ENCODE measurements at places on chromosomes 6 and 20. TPM values are rescaled to one million over a fixed set of nuclear protein-coding genes. Genes with fewer than 3 reads are reported as not detected.

- no peak for DNase-seq
- H3K4me3 ChIP-seq: no peak overlapping the region
- H3K27ac ChIP-seq: no peak overlapping the region
Measured at GRCh38 chr6:7637533-7637932, 47.5 kb downstream of the SNRNP48 start.

DNA sequence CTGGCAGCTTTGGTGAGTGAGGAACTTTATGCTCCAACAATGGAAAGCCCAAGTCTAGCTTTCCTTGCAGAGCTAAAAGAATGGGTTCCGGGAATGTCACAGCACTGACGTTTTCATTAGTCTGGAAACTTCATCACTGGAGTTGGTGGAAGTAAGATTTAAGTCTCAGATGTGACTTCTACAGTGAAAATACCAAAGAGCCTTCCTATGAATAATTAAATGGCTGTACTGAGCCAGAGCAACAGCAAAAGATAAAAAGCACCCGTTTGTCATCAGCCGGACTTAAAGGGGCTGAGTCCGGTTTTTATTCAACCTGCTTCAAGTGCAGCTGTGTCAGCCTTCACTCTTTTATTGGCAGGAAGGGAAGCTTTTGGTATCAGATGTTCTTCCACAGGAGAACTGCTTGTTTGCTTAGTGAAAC lies 46.5 kb upstream of the SHLD1 start:
- DNase-seq: no peak
- H3K4me1 ChIP-seq: no peaks in the 10 kb centered on the region
- H3K36me3 ChIP-seq: no peaks in the 10 kb centered on the region
- no peak overlapping the region for H3K4me3 ChIP-seq
- no peaks in the 10 kb centered on the region for H3K27me3 ChIP-seq
- no peak overlapping the region for H3K27ac ChIP-seq

DNA sequence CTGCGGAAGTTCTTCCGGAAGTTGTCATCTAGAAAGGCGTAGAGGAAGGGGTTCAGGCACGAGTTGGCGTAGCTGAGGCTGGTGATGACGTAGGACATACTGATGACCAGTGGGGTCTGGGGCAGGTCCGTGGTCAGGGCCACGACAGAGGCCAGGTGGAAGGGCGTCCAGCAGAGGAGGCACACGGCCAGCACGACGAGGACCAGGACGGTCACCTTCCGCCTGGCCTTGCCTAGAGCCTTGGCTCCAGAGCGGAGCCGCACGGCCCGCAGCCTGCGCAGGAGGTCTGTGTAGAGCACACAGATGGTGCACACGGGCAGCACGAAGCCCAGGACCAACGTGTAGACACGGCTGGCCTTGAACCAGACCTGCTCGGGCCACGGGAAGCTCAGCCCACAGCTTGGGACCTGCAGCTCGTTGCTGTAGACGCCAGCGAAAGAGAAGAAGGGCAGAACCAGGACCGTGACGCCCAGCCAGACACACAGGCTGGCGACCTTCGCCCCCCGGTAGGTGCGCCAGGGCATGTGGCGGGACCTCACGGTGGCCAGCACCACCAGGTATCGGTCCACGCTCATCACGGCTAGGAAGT lies 1.4 kb downstream of the NPBWR2 start:
- peaks cover 17% of the 10 kb centered on the region for H3K27me3 ChIP-seq
- H3K27ac ChIP-seq: no peak overlapping the region
- no peak overlapping the region for H3K4me3 ChIP-seq
- H3K4me1 ChIP-seq: no peaks in the 10 kb centered on the region

GRCh38 chr20:63320616-63321147 lies 27.7 kb downstream of the COL20A1 start:
- no peaks in the 10 kb centered on the region for H3K27me3 ChIP-seq
- H3K4me1 ChIP-seq: no peaks in the 10 kb centered on the region
- no peak for DNase-seq
- H3K27ac ChIP-seq: no peak overlapping the region
- no peaks in the 10 kb centered on the region for H3K36me3 ChIP-seq

The TGM2 gene
- 1.0 TPM for total RNA-seq

GRCh38 chr20:64143018-64143801 lies 21.0 kb upstream of the MYT1 start:
- H3K27me3 ChIP-seq: no peaks in the 10 kb centered on the region
- H3K36me3 ChIP-seq: no peaks in the 10 kb centered on the region
- H3K27ac ChIP-seq: no peak overlapping the region

The IL17A gene
- not detected for total RNA-seq

DNA sequence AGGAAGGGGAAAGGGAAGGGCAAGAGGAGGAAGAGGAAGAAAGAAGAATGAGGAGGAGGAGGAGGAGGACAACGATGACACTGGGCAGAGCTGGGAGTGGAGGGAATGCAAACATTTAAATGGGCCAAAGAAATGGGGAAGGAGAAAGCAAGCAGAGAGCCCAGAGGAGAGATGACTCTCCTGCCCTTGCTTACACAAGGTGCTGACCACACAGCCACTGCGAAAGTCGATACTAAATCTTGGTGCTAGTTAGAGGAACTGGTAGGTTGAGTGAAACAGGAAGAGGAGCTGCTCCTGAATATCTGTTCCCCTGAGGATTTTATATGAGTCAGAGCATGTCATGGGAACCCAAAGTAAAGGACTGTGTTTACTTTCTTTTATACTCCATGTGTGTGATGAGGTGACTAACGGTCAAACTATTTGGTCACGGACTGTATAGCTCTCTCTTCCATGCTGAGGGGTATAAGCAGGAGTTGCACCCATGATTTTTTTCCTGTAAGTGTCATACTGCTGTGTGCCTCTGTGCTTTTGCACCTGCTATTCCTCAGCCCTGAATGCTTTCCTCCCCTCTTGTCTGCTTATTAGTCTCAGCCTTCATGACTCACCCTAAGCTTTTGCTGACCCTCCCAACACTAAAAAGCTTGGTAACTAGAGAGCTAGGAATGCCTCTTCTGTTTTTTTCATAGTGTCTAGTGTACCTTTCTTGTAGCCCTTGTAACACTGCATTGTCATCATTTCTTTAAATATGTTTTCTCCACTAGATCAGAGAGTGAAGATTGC lies 9.5 kb upstream of the PAQR8 start:
- H3K36me3 ChIP-seq: no peaks in the 10 kb centered on the region
- H3K4me1 ChIP-seq: no peaks in the 10 kb centered on the region
- no peak for DNase-seq
- no peak overlapping the region for H3K27ac ChIP-seq

- no peak overlapping the region for H3K4me3 ChIP-seq
- no peak overlapping the region for H3K27ac ChIP-seq
- no peaks in the 10 kb centered on the region for H3K27me3 ChIP-seq
- no peak for DNase-seq
- no peaks in the 10 kb centered on the region for H3K36me3 ChIP-seq
Measured at GRCh38 chr6:36331381-36331780, 5.3 kb downstream of the BNIP5 start.

- no peaks in the 10 kb centered on the region for H3K36me3 ChIP-seq
- H3K4me3 ChIP-seq: no peak overlapping the region
- H3K27ac ChIP-seq: no peak overlapping the region
- DNase-seq: no peak
- no peaks in the 10 kb centered on the region for H3K4me1 ChIP-seq
- no peaks in the 10 kb centered on the region for H3K27me3 ChIP-seq
Measured at GRCh38 chr6:135568379-135568778, 70.8 kb upstream of the AHI1 start.

DNA sequence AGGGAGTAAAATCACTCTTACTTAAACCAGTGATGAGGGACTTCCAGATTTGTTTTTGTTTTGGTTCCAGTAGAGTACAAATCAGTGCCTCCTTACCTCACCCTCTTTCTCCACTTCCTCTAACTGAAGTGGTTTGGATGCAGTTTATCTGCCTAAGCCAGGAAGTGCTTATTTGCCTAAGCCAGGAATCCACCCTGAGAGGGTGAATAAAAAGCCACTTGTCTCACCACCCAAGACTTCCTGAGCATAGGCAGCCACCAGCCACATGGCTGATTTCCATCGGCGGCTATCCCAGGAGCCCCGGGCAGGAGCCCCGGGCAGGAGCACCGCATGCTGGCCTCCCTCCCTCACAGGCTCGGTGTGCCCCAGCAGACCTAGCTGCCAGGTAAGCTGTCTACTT lies 12.0 kb downstream of the LRP11 start:
- no peak for DNase-seq
- no peaks in the 10 kb centered on the region for H3K36me3 ChIP-seq
- H3K27me3 ChIP-seq: no peaks in the 10 kb centered on the region
- H3K4me1 ChIP-seq: no peaks in the 10 kb centered on the region
- no peak overlapping the region for H3K27ac ChIP-seq

DNA sequence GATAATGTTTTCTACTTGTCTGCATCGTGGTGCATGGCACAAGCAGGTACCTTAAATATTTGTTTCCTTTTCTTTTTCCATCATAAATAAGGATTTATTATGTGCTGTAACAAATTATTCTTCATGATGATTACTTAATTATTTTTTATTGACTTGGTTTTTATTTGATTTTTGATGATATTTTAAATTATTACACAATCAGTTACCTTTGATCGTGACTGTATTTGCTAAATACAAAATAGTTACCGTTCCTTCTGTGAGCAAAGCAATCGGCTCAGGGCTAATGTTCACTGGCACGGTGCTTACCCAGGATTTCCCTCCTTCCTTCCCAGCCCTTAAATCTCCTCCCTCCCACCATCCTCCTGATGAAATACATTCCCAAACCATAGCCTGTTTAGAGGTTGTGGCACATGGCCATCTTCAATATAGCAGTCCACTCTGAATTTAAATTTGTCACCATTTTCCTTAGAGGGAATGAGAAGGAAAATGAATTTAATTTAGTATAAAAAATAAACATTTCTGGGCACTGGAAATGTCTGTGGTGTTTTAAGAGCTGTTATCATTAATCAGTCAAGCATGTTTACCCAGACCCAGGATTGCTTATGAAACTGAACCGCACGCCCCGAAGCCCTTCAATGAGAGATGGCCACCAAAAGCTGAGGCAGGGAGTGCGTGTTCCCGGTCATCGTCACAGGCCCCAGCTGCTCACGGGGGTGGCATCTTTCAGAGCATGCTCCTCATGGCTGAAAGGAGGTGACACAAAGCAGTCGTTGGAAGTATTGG lies 23.0 kb upstream of the EXOC2 start:
- no peak overlapping the region for H3K27ac ChIP-seq
- H3K4me1 ChIP-seq: 0 out of 2 replicates have a peak, but pooled peaks cover 3% of the 10 kb centered on the region
- H3K27me3 ChIP-seq: no peaks in the 10 kb centered on the region
- no peak overlapping the region for H3K4me3 ChIP-seq
- H3K36me3 ChIP-seq: no peaks in the 10 kb centered on the region
- DNase-seq: no peak

DNA sequence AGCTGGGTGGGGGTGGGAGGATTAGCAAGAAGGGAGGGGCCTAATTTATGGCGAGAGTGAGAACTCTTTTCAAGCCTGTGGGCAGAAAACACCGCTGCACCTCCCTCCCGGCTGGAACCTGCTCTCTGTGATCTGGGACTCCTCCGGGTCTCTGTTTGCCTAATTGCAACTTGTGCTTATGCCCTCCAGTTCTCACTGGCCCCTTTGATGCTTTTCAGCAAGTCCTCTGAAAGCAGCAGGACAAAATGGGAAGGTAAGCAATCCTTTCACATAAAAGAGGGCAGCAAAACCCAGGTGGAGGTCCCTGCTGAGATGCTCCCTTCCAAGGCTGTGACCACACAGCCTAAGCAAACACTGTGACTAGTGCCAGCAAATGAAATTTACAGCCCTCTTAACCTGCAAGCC lies 523.0 kb upstream of the FLRT3 start:
- no peak overlapping the region for H3K4me3 ChIP-seq
- no peaks in the 10 kb centered on the region for H3K27me3 ChIP-seq
- no peaks in the 10 kb centered on the region for H3K36me3 ChIP-seq
- H3K27ac ChIP-seq: no peak overlapping the region

- DNase-seq: no peak
- H3K36me3 ChIP-seq: no peaks in the 10 kb centered on the region
- no peaks in the 10 kb centered on the region for H3K4me1 ChIP-seq
- H3K4me3 ChIP-seq: no peak overlapping the region
Measured at GRCh38 chr20:48702455-48702913, 125.3 kb downstream of the PREX1 start.

DNA sequence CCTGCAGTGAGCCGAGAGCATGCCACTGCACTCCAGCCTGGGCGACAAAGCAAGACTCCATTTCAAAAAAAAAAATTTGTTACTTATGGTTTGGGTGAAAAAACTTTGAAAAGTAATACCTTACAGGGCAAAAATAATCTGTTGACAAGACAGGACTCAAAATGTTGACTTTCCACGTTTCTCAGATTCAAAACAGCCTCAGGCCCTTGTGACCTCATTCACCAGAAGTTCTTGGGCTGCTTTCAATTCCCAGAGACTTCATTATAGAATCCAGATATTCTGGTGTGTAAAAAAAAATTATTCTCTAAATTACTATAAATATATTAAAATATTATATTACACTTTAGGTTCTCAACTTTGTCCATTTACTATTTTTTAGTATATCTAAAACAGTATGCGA lies 116.2 kb downstream of the KCNQ5 start:
- no peak overlapping the region for H3K4me3 ChIP-seq
- DNase-seq: no peak
- no peaks in the 10 kb centered on the region for H3K4me1 ChIP-seq
- no peak overlapping the region for H3K27ac ChIP-seq
- no peaks in the 10 kb centered on the region for H3K36me3 ChIP-seq

The BANF2 gene
- not detected for total RNA-seq

The OR12D3 gene
- not detected for total RNA-seq

The BCLAF1 gene
- 230 TPM for total RNA-seq

- no peaks in the 10 kb centered on the region for H3K36me3 ChIP-seq
- DNase-seq: no peak
- no peak overlapping the region for H3K27ac ChIP-seq
- H3K4me1 ChIP-seq: peaks cover 6% of the 10 kb centered on the region
- no peaks in the 10 kb centered on the region for H3K27me3 ChIP-seq
Measured at GRCh38 chr6:53887316-53887715, 92.5 kb downstream of the LRRC1 start.

The SYCP2 gene
- total RNA-seq: 0.69 TPM

GRCh38 chr20:62716198-62716940 lies 7.7 kb downstream of the NTSR1 start:
- H3K4me1 ChIP-seq: no peaks in the 10 kb centered on the region
- H3K4me3 ChIP-seq: no peak overlapping the region
- H3K36me3 ChIP-seq: no peaks in the 10 kb centered on the region

The CCM2L gene
- 5.5 TPM for total RNA-seq

GRCh38 chr6:168468045-168468444 lies 27.1 kb downstream of the SMOC2 start:
- DNase-seq: no peak
- no peak overlapping the region for H3K27ac ChIP-seq
- no peaks in the 10 kb centered on the region for H3K27me3 ChIP-seq
- H3K4me3 ChIP-seq: no peak overlapping the region
- H3K36me3 ChIP-seq: no peaks in the 10 kb centered on the region

- no peak overlapping the region for H3K4me3 ChIP-seq
- H3K27me3 ChIP-seq: no peaks in the 10 kb centered on the region
- no peak overlapping the region for H3K27ac ChIP-seq
- no peaks in the 10 kb centered on the region for H3K4me1 ChIP-seq
Measured at GRCh38 chr6:163782436-163783003, 368.0 kb downstream of the QKI start.

The PLN gene
- total RNA-seq: not detected

- H3K27ac ChIP-seq: no peak overlapping the region
- H3K27me3 ChIP-seq: no peaks in the 10 kb centered on the region
- no peaks in the 10 kb centered on the region for H3K36me3 ChIP-seq
- H3K4me1 ChIP-seq: no peaks in the 10 kb centered on the region
Measured at GRCh38 chr6:135066397-135066796, 11.8 kb upstream of the HBS1L start.

The TUBB1 gene
- total RNA-seq: not detected

The GPX5 gene
- total RNA-seq: not detected

The NINL gene
- total RNA-seq: 30.0 TPM

The KHDRBS2 gene
- total RNA-seq: 7.7 TPM

All from H1 (cell line).